ENCODE measurements at places on chromosomes 2 and 18.

GRCh38 chr2:136375017-136375901, 257.3 kb upstream of the CXCR4 start:
- DNase-seq, result no peak

DNA sequence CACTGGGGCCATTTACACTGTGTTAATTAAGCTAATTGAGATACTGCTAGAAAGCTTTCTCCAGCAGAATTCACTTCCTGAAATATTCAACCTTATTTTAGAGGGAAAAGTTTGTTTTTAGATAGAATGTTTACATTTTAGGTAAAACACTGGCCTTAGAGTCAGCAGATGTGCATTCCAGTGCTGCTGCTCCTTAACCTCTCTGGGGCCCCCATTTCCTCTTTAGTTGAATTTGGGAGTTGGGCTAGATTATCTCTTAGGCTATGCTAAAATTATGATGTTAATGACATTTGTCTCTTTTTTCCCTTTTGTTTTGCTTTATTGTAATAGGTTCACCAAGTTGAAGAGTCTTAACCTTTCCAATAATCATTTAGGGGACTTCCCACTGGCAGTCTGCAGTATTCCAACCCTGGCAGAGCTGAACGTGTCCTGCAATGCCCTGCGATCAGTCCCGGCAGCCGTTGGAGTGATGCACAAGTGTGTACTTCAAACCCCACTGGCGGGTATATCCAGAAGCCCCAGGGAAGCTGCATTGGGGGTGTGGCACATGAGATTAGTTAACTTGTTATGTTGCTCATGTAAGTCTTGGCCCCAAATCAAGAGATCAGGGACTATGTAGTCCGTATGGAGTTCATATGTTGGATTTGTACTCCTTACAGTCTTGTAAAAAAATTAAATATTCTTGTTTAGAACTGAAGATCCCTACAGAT, 179.5 kb downstream of the PHLPP1 start:
- DNase-seq, result no peak

- DNase-seq, result no peak
Observed at GRCh38 chr2:129587426-129588064, 391.9 kb upstream of the RAB6C start.

GRCh38 chr2:20093263-20094141, 42.1 kb upstream of the LAPTM4A start:
- no peak for DNase-seq

- DNase-seq, result no peak
Observed at GRCh38 chr2:162926501-162926900, 87.9 kb upstream of the KCNH7 start.

GRCh38 chr2:69943000-69943842, 18.2 kb downstream of the ASPRV1 start:
- DNase-seq, result no peak

GRCh38 chr2:181231886-181232621, 225.1 kb upstream of the ITGA4 start:
- DNase-seq, result no peak

DNA sequence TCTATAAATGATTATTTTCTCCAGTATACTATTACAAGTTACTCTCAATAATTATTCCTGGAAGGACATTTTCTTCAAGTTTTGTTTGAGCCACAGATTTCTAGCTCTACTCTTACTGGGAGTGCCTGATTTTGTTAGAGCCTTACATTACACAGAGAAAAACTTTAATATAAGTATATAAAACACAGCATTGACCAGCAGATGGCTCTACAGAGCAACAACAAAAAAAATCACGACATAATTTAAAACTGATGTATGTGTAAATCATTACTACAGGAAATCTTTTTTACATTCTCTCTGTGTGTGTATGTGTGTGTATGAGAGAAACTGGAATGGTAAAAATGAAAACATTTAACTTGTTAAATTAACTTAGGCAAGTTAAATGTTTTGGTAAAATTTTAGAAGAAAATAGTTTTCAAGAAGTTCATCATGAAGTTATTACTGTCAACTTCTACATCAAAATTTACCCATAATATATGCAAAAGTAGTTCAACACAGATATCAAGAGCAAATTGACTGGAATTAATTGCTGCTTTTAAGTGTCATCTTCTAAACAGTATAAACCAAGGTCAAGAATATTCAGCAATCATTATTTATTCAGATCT, 103.3 kb downstream of the MDH1 start:
- no peak for DNase-seq

- DNase-seq, result no peak
Observed at GRCh38 chr2:37920570-37920969, 4.5 kb upstream of the RMDN2 start.

- DNase-seq, result no peak
Observed at GRCh38 chr2:31219131-31219969, 2.0 kb upstream of the CAPN14 start.

DNA sequence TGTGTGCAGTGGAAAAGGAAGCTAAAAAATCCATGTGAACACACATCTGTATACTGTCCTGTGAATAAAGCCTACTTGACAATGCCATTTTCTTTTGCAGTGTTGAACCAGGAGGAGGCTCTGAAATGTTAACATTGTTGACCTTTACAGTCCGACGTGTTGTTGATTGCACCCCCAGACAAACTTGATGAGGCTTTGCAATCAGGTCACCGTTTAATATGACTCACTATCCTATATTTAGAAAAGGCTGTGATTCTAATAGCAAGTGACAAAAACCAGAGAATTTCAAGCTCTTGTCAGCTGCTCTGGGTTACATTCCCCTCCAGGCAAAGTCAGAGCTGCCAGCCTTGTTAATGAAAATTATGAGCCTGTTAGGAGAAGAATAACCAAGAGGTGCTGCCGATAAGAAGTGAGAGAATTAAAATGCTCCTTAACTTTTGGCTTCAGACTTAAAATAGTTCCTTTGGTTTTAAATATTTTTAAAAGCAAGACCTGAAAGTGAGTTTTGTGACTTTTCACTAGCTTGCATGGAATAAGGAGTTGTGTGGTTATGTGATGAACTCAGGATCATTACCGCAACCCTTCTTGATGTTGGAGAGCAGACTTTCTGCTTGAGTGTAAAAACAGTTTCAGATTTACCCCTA, 162.1 kb downstream of the QPCT start:
- no peak for DNase-seq

- no peak for DNase-seq
Observed at GRCh38 chr18:23568281-23569138, 17.8 kb downstream of the NPC1 start.

- no peak for DNase-seq
Observed at GRCh38 chr2:69677914-69678313, 34.4 kb upstream of the AAK1 start.

DNA sequence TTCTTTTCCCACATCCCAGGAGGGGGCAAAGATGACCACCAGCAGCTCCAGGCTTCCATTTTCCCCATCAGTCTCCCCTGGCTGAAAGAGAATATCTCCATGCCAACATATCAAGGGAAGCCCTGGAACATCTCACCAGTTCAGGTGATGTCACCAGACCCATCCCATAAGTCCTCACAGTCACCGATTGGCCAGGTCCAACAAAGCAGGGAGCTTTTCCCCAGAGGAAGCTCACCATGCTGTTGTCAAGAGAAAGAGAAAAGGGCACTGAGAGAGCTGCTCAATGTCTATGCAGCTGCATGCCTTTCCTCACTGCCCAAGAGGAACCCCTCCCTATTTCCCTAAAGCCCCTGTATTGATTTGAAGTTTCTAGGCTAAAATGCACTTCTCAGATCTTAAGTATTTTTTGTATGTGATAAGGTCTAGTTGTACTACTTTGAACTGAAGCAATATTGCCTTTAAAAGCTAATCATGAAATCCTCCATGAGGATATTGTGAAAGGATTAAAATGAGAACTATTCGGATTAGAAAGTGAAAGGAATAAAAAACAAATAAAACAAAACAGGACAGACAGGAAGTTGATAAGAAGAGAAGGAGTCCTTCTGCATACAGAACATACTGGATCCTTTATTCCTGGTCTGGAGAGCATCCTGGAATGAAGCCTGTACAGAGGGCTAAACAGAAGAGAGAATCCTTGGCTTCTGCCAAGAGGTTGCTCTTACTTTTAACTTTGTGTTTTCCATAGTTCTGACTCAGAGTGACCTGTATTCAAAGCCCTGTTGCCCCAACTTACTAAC, 45.2 kb upstream of the CTIF start:
- no peak for DNase-seq

- no peak for DNase-seq
Observed at GRCh38 chr2:179467111-179467510, 202.5 kb upstream of the SESTD1 start.

DNA sequence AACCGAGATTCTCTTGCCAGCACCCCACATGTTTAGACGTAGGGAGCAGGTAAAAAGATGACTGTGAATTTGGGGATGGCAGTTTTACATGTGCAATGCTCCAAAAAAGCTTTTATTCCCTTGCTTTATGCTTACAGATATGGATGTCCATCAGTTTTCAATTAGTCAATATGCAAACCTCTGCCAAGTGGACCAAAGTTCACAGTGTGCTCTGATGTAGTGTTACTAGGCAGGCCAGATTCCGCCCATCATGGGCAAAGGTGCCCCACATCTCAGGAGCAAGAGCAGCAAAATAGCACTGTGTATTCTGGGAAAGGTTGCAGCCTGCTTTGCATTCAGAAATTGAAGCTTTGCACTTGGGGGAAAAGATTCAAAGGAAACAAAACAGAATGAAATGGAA, 329.7 kb upstream of the ZEB2 start:
- no peak for DNase-seq

DNA sequence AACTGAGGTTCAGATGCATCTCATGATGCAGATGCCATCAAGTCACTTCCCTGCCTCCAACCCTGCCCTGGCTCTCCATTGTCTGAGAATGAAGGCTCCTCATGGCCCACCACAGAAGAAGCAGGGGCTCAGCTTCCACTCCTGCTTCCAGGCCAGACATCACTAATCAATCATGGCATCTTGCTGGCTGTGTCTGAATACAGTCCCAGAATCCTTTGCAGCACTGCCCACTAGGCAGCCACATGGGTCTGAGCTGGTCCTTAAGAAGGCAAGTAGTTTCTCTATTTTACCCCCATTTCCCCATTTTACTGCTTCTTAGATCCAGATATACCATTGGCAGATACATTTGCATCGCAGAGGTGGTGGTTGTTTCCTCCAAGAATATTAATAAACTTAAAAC, 7.3 kb downstream of the ASPRV1 start:
- DNase-seq, result no peak

DNA sequence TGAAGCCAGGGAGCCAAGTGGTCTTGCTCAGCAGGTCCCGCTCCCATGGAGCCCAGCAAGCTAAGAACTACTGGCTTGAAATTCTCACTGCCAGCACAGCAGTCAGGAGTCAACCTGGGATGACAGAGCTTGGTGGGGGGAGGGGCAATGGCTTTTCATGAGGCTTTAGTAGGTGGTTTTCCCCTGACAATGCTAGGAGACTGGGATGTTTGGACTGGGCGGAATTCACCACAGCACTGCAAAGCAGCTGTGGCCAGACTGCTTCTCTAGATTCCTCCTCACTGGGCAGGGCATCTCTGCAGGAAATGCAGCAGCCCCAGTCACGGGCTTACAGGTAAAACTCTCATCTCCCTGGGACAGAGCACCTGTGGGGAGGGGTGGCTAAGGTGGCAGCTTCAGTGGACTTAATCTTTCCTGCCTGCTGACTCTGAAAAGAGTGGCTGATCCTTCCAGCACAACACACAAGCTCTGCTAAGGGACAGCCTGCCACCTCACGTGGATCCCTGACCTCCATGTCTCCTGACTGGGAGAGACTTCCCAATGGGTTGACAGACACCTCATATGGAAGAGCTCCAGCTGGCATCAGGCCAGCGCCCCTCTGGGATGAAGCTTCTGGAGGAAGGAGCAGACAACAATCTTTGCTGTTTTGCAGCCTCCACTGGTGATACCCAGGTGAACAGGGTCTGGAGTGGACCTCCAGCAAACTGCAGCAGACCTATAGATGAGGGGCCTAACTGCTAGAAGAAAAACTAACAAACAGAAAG, 349.7 kb upstream of the ST6GAL2 start:
- DNase-seq, result no peak

- no peak for DNase-seq
Observed at GRCh38 chr2:99680946-99681345, 191.1 kb upstream of the REV1 start.

DNA sequence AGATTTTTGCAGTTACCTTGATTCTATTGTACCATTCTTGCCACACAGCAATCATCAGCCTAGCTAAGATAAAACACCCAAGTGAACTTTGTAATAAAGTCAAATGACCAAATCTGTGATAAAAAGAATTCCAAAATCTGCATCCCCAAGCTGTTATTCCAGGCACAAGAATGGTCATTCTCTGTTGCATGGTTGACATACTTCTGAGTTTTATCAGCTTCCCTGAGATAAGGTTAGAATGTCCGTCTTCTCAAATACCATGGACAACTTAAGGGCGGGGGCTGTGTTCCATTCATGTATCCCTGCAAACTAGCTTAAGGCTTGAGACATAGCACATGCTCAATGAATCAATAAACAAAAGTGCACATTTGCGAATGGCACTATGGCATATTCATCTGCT, 8.1 kb upstream of the BMP10 start:
- DNase-seq, result no peak

GRCh38 chr2:231008131-231008530, 12.2 kb downstream of the SPATA3 start:
- DNase-seq, result no peak

DNA sequence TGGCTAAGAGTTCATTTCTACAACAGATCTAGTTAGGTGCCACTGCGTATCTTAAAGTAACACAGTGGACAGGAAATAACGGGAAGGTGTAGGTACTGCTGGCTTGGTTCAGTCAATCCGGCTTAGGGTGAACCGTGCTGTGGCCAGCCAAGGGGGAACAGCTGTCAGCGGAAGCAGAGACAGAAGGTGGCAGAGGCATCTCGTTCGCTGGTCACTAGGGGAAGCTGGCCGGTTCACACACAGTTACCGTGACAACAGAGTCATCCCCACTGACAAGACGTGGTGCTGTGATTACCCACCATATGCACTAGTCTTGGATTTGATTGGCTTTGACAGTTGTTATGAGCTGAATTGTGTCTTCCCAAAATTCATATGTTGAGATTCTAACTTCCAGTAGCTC, 58.8 kb upstream of the HDAC4 start:
- DNase-seq, result no peak

- DNase-seq, result no peak
Observed at GRCh38 chr2:73995810-73996209, 11.1 kb downstream of the TET3 start.

DNA sequence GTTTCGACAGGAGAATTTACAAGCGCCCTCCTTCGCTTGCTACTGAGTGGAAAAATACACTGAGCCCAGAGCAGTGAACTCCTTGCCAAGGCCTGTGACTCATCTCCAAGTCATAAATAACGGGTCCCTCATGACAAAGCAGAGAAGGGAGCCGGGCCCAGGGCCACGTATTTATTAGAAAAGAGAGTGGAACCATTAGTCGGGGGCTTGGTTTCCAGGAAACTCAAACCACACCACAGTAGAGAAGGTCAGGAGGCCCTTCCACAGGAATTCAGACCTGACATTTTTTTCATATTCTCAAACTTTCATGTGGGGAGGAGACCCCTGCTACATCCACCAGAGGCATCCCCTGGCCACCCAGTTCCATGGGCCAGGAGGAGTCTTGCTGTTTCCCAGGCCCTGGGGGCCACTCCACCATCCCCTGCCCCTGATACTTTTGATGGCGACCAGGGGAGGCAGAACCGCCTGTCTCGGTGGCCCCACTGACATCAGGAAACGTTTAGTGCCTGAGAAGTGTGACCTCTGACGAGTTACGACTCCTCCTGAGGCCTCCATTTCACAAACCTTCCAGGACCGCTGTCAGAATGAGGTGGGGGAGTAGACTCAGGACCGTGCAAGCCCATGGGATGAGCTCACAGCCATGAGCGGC, 289.7 kb downstream of the DYSF start:
- no peak for DNase-seq

GRCh38 chr18:33560686-33561370, 17.2 kb upstream of the ASXL3 start:
- DNase-seq, result no peak

GRCh38 chr18:44258576-44258975, 422.1 kb upstream of the SETBP1 start:
- no peak for DNase-seq

Data from stimulated activated CD8-positive, alpha-beta memory T cell treated with anti-CD3 and anti-CD28 coated beads, Interleukin-15, amount 100 ng/mL, for 24 hours (primary cell).